ENCODE measurements at places on chromosomes 7 and 10. TPM values are rescaled to one million over a fixed set of nuclear protein-coding genes. Genes with fewer than 3 reads are reported as not detected.

Gene WIPF3
- total RNA-seq: not detected

Gene DCLRE1A
- total RNA-seq: 6.4 TPM

Gene GIGYF1
- total RNA-seq: 21.8 TPM

Gene PNLIP
- not detected for total RNA-seq

Gene CADPS2
- total RNA-seq: 27.3 TPM

Measured in articular chondrocyte of knee joint (primary cell).